Sciatic nerve (tissue), 2 donors: ENCODE measurements at places on chromosomes 12 and 14.

DNA sequence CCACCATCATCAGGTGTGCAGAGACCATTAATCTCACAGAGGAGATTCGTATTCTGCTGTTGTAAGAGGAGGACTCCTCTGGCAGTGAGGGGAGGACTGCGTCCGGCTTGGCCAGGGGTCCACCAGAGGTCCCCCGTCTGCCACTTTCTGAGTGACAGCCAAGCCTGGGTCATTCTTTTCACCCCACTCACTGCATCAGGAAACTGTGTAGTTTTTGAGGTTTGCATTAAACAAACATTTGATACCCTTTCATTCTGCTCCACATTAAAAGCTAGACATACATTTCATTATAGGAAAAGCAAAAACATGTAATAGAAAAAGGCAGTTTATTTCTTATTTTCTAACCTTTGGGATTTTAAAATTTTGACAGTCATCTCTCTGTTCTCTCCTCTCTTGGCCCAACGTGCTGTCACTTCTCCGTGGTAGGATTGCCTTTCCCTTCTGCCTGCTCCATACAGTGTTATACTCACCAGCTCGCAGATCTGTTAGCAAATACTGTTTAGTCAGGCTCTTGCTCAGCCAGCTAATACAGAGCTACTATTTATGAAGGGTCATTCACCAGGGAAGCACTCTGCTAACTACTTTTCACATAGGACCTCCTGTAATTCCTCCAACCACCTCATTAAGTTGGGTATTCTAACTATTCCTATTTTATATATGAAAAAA is 99.3 kb downstream of the PELI2 start:
- no peak for DNase-seq

DNA sequence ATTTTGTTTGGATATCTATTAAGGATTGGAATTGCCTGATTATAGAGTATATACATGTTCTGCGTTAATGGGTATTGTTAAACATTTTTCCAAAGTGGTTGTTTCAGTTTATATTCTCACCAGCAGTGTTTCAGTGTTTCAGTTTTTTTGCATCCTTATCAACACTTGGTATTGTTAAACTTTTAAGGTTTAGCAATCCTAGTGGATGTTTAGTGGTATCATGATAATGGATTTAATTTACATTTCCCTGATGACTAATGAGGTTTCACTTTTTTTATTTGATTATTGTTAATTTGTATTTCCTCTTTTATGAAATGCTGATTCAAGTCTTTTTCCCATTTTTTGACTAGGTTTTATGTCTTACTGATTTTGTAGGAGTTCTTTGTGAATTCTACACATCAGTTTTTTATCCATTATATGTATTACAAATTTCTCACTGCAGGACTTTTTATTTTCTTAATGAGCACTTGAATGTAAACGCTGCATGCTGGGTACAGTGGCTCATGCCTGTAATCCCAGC is 23.7 kb downstream of the YLPM1 start:
- DNase-seq = no peak

- no peak for DNase-seq
These were observed 31.9 kb downstream of the NT5DC3 start for GRCh38 chr12:103809154-103809553.

GRCh38 chr12:96212456-96213375 is 18.5 kb downstream of the ELK3 start:
- no peak for DNase-seq

GRCh38 chr12:64810831-64811230 is 13.6 kb upstream of the TBC1D30 start:
- DNase-seq = no peak

DNA sequence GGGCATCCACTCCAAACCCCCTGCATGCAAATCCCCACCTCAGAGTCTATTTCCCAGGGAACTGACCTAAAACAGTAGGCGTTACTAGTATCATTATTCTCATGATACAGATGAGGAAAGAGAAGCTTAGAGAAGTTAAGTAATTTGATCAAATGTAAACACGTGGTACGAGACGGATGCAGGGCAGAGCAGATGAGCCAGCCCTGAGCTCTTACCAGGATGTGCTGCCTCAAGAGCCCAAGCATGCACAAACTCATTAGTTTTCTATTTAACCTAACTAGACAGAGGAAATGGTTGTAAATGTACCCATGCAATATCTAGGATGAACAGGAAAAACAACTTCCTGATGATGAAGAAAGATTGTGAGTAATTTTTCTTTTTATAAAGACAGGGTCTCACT is 173.3 kb upstream of the RASSF8 start:
- no peak for DNase-seq

DNA sequence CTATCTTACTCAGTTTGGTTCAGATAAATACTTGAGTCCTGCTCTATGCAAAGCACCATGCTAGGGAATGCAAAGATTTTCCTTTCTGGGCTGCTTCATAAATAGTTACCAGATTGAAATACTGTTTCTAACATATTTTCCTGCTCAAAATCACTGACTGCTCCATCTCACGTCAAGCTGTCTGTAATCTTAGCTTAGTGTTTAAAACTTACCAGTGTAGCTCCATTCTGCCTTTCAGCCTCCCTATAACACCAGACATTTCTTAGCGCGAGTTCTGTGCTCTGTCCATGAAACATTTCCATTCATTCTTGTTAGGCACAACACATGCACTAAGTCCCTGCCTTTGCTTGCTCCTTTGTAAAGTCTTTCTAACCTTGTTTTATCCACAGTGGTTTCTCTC is 129.4 kb downstream of the NPAS3 start:
- DNase-seq = no peak

- no peak for DNase-seq
These were observed 16.3 kb downstream of the DYNC1H1 start for GRCh38 chr14:101980700-101981099.

DNA sequence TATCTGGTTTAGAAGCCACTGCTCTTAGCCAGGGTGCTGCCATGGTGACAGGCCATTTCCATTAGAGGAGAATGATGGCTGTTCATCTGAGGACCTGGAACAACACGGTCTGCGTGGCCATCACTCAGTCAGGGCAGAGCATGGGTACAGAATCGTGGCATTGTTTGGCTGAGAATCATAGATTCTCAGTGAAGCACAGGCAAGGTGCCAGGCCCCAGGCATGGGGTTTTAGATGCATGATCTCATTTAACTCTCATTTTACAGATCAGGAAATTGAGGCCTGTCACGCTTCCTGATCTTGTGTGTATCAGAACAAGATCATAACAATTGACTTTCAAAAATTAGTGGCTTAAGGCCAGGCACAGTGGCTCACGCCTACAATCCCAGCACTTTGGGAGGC is 26.8 kb upstream of the IRF2BPL start:
- DNase-seq = no peak

GRCh38 chr14:90490720-90491050 is 93.9 kb downstream of the CALM1 start:
- DNase-seq = no peak

DNA sequence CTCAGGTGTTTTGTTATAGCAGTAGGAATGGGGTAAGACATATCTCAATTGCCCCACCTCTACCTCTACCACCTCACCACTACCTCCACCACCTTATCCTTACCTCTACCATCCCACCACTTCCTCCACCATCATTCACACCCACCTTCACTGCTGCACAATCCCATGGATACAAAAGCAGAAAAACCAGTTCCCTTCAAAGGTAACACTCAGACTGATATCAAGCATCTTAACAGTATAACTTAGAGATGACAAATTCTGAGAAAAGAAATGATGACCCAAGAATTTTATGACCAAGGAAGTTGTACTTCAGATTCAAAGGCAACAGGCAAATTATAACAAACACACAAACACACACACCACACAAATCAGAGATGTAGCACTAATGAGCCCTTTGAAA is 189.4 kb downstream of the NUAK1 start:
- no peak for DNase-seq

- no peak for DNase-seq
These were observed 161.3 kb downstream of the C12orf42 start for GRCh38 chr12:103334466-103334865.

DNA sequence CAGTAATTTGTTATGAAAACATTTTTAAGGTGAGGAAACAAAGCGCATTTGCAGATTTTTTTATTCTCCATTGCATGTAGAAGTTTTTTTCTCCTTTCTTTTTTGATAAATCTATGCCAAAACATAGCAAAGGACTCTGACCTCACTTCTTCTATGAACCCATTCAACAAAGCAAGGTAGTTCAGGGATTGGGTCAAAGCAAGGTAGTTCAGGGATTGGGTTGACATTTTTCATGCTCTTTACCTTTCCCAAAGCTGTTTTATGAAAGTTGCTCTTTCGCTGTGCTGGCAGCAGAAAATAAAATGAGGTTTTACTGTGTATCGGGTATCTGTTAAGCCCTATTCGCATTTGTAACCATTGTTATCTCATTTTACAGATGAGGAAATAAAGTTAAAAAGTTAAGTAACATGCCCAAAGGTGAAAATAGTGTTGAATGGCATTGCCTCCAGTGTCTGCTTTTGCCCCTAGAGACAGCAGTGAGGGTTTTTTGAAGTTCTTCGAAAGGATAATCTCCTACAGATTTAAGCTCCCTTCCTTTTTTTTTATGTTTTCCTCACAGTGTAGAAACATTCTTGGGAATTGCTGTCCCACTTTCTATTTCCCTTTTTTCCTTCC is 10.6 kb downstream of the STRAP start:
- DNase-seq = no peak

GRCh38 chr14:105436891-105437722 is 17.5 kb downstream of the MTA1 start:
- no peak for DNase-seq

GRCh38 chr14:76584271-76584702 is 177.0 kb upstream of the VASH1 start:
- DNase-seq = no peak

- no peak for DNase-seq
These were observed 85.9 kb downstream of the SSPN start for GRCh38 chr12:26281320-26281719.

DNA sequence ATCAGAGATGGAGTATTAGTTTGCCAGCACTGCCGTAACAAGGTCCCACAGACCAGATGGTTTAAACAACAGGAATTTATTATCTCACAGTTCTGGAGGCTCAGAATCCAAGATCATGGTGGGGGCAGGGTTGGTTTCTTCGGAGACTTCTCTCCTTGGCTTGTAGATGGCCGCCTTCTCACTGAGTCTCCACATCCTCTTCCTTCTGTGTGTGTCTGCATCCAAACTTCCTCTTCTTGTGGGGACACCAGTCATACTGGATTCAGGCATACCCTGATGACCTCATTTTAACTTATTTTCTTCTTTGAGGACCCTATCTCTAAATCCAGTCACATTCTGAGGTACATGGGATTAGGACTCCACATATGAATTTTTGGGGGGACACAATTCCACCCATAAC is 455.5 kb downstream of the RGS6 start:
- no peak for DNase-seq

- no peak for DNase-seq
These were observed 1.6 kb downstream of the LTB4R start for GRCh38 chr14:24312736-24313507.

GRCh38 chr12:49413796-49414195 is 46.5 kb downstream of the SPATS2 start:
- no peak for DNase-seq

DNA sequence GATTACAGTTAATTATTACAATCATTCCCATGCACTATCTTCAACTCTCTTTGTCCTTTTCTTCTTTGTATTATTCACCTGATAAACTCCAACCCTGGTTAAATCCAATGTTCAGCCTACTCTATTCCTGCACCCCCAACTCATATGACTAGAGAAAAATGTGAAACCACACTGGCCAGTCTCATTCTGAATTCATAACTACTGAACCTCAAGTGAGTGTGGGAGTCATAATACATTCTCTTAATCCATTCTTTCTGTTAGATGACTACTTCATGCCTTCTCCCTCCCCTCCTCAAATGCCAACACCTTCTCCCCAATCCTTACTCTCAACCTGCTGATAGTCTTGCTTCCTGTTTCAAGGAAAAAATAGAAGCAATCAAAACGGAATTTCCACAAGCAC is 22.3 kb upstream of the ITPR2 start:
- DNase-seq = no peak

GRCh38 chr12:52949413-52950331 is 754 bp downstream of the KRT18 start:
- DNase-seq = no peak

DNA sequence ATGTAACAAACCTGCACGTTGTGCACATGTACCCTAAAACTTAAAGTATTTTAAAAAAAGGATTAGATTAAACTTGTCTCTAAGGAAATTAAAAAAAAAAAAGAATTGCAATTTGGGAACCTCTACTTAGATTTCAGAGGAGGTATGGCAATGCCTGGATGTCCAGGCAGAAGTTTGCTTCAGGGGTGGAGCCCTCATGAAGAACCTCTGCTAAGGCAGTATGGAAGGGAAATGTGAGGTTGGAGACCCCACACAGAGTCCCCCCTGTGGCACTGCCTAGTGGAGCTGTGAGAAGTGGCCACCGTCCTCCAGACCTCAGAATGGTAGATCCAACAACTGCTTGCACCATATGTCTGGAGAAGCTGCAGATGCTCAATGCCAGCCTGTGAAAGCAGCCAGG is 279.6 kb upstream of the CCDC196 start:
- no peak for DNase-seq

- no peak for DNase-seq
These were observed 2.8 kb downstream of the ZNF219 start for GRCh38 chr14:21095430-21096205.

DNA sequence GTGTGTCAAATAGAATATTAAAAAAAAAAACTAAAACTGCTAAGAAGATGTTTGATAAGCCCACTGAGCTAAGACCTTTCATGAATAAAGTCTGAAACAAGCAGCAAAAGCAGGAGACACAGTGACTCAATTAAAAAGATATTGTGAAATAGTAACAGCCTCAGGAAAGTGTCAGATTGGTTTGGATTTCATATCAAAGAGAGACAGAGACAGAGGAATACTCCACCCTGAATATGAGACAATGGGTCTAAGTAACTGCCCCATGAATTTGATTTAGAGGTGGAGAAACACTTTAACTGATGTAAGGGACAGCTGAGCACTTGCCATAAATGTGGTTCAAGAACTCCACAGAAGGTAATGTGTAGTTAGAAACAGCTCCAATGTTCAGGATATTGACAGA is 277.9 kb upstream of the FOXG1 start:
- DNase-seq = no peak

- no peak for DNase-seq
These were observed 27.4 kb downstream of the SRRM4 start for GRCh38 chr12:119008691-119009221.

GRCh38 chr12:59678759-59679411 is 83.1 kb downstream of the SLC16A7 start:
- no peak for DNase-seq

DNA sequence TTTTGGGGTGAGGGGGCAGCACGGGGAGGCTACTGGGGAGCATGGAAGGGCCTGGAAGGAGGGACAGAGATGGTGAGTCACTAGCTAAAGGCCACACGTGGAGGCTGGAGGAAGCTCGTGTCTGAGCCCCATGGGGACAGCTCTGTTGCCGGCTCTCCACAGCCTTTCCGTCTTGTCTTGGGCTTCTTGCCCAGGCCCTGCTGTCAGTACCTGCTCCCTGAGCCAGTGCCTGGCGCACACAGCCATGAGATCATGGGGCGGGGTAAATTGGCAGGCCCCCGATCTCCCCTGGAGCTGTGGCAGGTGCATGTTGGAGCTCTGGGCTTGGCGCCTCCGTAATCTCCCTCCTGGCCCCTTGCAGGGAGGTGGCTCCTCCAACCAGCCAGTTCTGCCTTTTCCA is 16.1 kb upstream of the KRT80 start:
- no peak for DNase-seq

GRCh38 chr12:10310926-10311720 is 3.5 kb downstream of the KLRD1 start:
- DNase-seq = no peak
